ENCODE measurements at places on chromosomes 12 and 14.

GRCh38 chr14:55900749-55901148, 217.5 kb upstream of the PELI2 start:
- DNase-seq: no peak

GRCh38 chr12:109197327-109197726, 80.9 kb downstream of the ACACB start:
- no peak for DNase-seq

DNA sequence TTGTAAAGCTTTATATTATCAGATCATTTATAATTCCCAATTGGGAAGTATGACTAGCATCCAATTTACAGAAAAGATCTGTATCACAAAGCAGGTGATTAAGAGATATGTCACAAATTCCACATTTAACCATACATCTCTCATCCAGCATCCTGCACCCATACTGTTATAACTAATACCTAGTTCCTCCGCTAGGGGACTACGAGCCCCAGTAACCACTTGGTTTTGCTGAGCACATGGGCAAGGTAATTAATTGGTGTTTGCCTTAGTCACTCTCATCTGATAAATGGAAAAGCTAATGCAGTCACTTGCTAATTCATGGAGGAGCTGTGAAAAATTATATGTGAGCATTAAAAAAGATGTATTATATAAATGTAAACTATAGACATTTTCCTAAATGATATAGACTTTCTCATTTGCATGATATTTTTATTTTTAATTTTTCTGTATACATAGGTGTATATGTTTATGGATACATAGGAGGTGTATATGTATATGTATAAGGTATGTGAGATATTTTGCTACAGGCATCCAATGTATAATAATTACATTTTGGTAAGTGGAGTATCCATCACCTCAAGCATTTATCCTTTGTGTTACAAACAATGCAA, 1031.8 kb downstream of the GALC start:
- no peak for DNase-seq

GRCh38 chr12:64621257-64621942, 11.1 kb downstream of the RASSF3 start:
- DNase-seq: no peak

DNA sequence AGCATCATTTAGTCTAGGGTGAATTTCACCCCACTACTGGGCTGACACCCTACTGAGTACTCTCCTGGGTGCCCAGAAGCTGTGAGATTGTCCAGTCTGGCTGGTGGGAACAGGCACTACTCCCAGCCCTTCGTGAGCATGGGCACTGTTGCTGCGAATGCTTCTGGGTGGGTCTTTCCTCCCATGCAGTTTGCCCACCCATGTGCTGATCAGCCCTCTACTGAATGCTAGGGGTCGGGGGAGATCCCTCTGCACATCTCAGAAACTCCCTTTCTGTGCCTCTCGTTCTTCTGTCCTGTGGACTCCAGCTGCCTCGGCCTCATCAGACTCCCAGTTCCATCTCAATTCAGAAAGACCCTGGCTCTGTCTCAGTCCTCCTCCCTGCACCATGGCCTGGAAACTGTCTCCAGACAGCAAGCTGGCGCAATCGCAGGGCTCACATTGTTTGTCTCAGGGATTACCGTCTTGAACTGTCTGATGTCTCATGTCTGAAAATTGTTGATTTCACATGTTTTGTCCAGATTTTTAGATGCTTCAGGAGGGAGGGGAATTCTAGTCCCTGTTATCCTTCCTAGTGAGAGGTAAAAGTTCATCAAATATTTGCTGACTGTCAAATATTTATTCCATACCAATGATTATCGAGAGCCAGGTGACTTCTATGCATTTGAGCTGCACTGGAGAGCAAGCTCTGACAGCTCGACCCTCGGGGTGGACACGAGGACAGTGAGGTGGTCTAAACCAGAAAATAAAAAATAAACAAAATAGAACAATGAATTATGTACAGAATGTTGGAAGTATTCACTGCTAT, 316.6 kb upstream of the RTL1 start:
- no peak for DNase-seq

DNA sequence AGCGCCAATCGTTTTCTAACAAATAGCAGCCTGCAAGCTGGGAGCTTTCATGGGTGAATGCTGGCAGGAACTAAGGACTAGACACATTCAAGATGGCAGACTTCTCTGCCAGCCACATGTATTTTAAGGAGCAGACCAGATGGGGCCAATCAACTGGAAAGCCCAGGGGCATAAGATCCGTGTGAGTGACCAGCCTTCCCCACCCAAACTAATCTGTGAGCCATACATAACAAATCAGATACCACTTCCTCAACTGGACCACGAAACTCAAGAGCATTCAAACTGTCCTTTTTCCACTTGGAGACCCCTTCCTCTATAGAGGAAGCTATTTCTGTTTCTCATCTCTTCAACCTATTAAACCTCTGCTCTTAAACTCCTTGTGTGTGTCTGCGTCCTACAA, 9.7 kb downstream of the TCL1B start:
- no peak for DNase-seq

GRCh38 chr12:67484791-67485480, 163.6 kb upstream of the DYRK2 start:
- DNase-seq: no peak

- DNase-seq: no peak
Observed at GRCh38 chr12:58463051-58463450, 457.3 kb downstream of the LRIG3 start.

DNA sequence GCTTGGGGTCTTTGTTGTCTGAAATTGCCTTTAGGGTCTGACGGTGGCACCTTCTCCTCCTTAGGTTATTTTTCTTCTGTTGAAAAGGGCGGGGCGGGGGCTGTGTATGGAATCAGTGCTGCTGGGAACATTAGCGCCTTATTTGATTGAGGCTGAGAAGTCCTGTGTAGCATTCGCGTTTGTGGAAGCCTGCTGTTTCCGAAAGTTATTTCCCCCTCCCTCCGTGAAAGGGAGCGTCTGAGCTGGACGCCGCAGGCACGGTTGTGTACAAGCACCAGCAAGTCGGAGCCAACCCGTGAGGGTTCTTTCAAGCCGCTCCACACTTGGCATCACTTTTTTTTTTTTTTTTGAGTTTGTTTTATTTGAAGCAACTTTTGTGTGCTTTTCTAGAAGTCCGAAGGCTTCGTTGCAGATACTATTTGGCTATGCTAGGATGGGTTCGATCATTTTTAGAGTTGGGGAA, 1.1 kb downstream of the SYNE2 start:
- DNase-seq: peak; percentile 35
